ENCODE measurements at places on chromosomes 5 and 9.

GRCh38 chr5:170861667-170861916 is 226 bp upstream of the RANBP17 start:
- DNase-seq: no peak

DNA sequence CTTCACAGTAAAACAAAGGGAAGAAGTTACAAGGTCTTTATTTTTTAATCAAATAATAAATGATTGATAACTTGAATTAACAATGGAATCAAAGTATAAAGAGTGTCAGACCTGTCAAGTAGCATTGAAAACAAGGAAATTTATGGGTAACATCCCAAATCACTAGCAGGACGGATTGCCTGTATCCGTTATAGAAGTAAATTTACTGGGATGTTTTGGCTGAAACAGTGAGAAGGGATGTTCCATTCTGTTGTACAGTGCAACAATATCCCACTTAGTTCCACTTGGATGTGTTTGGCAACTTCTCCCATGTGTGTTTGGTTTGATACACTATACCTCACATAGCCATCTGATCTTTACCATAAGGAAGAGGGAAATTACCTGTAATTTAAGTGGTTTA is 421.0 kb upstream of the CHD1 start:
- no peak for DNase-seq

- DNase-seq: no peak
Observed at GRCh38 chr5:74017112-74017511, 391.1 kb downstream of the ARHGEF28 start.

DNA sequence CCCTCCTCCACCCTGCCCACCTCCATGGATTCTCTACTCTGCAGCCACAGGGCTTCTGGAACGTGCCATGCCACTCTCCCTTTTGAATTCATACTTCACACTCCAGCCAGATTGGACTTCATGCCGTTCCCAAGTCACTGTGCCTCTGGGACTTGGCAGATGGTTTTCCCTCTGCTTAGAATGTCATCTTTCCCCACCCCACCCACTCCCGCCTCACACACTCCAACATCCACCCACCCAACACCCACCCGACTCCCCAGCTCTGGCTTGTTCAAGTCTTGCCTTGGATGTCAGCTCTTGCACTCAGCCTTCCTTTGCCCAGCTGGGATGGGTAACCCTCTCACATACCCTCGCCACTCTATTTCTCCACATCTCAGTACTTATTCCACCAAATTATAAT is 142.1 kb upstream of the DHFR start:
- DNase-seq: no peak

DNA sequence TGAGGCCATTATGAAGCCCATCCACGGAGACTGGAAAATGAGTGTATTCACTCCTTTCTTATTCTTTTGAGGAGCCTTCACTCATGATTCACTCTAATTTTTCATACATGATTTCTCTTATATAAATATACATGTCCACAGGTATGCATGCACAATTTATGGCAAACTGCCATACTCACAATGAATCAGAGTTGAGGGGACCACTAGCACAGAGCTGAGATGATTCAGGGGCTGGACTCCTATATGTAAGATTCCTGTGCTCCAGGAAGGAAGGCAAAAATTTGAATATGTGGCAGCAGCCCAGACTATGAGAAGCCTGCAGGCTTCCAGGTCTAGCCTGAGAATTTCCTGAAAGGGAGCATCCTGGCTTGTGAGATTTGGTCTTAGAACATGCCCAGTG is 484.6 kb downstream of the PRELID2 start:
- no peak for DNase-seq

DNA sequence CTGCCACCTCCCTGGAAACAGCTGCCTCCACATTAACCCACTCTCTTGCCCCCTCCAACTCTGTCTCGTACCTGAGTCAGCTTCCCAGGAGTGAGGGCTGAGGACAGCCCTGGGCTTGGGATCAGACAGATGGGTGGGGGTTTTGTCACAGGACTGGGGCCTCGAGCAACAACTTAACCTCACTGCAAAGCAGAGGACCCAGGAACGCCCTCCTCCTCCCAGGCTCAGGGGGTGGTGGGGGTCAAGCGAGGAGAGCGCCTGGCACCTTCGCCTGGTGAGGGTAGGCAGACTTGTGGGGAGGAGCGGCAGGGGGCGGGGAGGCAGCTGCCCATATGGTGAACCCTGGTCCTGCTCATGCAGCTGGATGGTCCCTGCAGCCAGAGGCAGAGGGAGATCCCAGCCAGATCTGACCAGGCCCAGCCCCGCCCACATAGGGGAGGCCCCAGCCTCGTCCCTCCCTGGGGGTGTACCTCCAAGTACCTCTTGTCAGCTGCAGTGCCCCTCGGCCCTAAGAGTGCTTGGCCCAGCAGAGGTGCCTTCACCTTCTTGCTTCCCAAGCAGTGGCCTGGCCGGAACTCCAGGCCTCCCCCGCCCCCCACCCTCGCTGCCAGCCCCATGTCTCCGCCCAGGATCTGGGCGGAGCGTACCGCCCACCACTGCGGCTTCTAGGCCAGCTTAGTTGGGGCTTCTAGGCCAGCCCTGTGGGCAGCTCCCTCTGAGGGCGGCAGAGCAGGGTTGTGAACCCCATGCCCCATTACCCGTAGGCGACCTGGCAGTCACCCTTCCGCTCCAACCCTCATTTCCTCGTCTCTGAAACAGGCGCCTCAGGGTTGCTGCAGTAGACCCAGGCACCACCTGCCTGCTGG is at the start of gene SARDH:
Gene SARDH (minus strand): TSS at position 579 of the 866 bp plus-strand sequence. CDS start 4,179 bp downstream, outside the sequence.
- DNase-seq: no peak

- no peak for DNase-seq
Observed at GRCh38 chr5:32842813-32843530, 131.9 kb downstream of the NPR3 start.

- DNase-seq: no peak
Observed at GRCh38 chr9:18785604-18786003, 247.4 kb downstream of the SAXO1 start.

GRCh38 chr9:95942016-95942415 is 66.5 kb downstream of the ERCC6L2 start:
- DNase-seq: no peak

DNA sequence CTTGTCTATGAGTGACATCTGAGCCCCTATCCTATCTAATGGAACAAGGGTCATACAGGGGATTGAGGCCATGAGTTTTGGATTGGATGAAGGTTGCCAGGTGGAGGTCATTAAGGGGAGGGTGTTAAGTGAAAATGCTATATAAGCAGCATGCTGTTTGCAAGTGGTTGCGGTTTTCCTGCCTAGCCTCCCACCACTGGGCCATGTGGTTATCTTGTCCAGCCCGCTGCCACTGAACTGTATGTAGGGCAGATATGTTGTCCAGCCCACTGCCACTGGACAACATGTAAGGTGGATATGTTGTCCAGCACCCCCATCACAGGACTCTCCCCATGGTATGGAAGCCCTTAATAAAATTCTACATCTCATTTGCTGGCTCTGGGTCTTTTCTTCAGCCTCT is 200.0 kb downstream of the FGF10 start:
- no peak for DNase-seq

DNA sequence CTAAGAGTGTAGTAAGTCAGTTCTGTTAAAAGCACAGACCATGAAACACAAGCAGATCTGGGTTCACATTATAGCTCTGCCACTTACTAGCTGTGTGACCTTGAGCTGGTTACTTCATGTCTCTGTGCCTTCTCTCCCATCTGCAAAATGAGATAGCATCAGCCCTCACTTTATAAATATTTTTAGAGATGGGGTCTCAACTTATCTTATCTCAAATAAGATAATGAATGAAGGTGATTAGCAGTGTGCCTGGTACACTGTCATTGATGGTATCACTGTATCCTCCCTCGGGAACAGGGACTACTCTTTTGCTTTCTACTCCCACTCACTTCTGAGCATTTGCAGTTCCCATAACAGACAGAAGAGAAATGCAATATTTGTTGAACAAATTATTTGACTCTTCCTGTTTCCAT is 52.4 kb downstream of the GALNT10 start:
- no peak for DNase-seq

Measured in NCI-H2227 treated with DMSO at 0.1 percent for 48 hours (cell line).